Activated T-cell treated with anti-CD3 and anti-CD28 coated beads for 48 hours (primary cell): ENCODE measurements at places on chromosomes 5 and 9.

- no peak for DNase-seq
Observed at GRCh38 chr9:97431549-97432143, 19.8 kb downstream of the TDRD7 start.

DNA sequence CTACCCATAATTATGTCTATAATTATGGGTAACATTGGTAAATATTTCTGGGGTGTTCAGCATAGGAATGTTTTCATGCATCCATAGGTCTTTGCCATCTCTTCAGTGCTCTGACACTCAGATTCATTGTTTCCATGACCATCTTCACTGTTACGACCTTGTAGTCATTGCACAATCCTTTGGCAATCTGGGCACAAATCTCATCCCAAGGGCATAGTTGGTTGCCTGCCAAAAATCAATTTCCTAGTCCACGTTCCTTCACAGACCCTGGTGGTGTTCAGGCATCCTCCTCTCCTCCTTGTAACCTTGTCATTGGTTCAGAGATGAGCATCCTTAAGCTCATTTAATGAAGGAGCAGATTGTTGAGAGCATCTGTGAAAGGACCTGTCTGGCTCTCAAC, 1400.7 kb downstream of the CDH12 start:
- DNase-seq: no peak

GRCh38 chr5:42422656-42423280, 471 bp upstream of the GHR start:
- DNase-seq: no peak

- no peak for DNase-seq
Observed at GRCh38 chr9:76321195-76321828, 72.9 kb downstream of the RFK start.

GRCh38 chr9:87545858-87546257, 48.2 kb downstream of the DAPK1 start:
- DNase-seq: no peak

DNA sequence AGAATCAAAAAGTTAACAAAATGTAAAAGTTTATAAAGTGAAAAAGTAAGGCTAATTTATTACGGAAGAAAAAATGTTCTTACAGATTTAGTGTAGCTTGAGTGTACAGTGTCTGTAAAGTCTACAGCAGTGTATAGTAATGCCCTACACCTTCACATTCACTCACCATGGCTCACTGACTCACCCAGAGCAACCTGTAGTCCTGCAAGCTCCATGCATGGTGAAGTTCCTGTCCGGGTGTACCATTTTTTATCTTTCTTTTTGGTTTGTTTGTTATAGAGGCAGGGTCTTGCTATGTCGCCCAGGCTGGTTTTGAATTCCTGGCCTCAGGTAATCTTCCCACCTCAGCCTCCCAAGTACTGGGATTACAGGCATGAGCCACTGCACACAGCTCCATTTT, 93.6 kb downstream of the MED27 start:
- DNase-seq: no peak

DNA sequence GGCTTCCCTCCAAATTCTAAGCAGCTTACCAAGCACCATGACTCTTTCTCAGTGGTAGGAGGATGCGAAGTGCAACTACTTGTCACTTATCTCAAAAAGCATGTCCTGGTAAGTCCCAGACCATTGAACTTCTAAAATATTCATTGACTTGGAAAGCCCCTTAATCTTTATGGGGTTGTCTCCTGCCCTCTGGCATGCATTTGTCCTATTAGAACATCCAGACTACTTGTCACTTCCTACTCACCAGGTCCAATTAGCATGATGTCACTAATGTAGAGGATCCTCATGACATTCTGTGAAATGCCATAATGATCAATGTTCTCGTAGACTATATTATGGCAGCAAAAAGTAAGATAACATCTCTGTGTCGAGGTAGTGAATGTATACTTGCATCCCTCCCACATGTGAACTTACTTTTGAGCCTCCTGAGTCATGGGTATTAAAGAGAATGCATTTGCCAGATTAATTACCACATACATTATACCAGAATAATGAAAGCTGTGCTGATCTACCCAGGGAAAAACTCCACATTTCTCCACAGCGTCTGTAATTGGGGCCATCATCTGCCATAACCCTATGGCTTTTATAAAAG, 63.5 kb upstream of the RAD23B start:
- DNase-seq: no peak

DNA sequence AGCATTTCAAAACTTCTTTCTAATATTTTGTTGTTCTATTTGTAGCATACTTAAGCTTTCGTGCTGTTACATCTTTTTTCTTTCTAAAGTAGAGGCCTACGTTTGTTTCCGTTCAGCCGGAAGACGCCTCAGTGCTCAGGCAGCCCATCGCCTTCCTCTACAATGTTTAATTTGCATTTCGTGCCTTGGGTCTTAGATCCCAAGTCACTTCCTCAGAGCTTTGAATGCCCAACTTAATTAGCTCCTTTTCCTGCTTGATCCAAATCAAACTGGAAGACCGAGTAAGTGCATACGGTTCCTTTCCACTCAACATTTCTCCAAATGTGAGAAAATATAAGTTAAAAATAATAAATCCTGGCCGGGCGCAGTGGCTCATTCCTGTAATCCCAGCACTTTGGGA, 43.2 kb downstream of the MRPL36 start:
- DNase-seq: no peak
